ENCODE measurements at places on chromosomes 16 and 17.

GRCh38 chr17:59451706-59452105 lies 113.7 kb upstream of the DHX40 start:
- DNase-seq = no peak

- no peak for DNase-seq
Measured at GRCh38 chr16:25841761-25842160, 150.0 kb downstream of the HS3ST4 start.

DNA sequence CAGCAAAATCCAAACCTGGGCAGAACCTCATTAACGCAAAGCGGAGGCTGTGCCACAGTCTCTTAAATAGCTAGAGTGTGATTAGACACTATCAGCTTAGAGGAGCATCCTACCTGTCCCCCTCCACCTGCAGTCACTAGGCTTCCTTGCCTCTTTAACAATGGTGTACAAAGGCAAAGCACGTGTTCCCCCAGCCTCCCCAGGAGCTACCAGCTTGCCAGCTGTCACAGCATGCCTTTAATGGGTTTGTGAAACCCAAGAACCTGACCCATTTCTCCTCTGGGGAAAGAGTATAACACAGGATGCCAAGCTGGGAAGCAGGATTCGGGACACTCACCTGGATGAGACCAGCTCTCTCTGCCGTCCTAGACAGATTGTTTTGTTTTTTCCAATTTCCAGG lies 37.2 kb upstream of the TBX2 start:
- no peak for DNase-seq

- no peak for DNase-seq
Measured at GRCh38 chr17:4333041-4333440, 33.4 kb downstream of the UBE2G1 start.

DNA sequence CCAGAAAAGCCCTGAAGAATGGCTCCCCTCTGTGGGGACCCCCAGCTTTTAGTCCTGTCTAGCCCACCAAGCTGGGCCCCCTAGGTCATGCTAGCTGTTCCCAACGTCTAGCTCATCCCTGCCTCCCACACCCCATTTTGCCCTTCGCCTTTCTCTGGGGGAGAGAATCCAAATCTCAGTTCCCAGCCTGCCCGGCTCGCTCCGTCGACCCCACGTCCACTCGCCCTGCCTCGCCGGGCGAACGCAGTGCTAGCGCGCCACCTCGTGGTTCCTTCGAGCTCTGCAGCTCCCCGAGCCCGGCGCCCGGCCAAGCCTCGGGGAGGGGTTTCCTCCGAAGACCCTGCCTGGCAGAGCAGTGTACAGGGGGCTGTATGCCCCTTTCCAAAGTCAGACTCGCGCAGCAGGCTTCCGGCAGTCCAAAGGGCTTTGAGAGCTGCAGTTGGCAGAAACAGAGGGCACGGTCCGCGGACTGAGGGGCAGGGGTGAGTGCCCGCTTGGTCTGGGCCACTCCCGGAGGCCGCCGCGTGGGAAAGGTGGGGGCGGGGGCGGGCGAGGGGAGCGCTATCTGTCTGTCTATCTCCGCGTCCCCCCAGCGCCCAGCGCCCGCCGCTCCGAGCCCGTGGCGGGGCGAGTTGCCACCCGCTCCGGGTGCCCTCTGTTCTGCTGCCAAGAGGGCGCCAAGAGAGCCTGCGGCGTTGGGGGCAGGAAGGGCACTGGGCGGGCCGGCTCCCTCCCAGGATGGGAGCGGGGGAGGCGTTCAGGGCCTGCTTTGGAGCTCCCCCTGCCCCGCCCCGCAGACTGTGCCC lies 1.7 kb upstream of the DLX3 start:
- DNase-seq = peak; percentile 54

DNA sequence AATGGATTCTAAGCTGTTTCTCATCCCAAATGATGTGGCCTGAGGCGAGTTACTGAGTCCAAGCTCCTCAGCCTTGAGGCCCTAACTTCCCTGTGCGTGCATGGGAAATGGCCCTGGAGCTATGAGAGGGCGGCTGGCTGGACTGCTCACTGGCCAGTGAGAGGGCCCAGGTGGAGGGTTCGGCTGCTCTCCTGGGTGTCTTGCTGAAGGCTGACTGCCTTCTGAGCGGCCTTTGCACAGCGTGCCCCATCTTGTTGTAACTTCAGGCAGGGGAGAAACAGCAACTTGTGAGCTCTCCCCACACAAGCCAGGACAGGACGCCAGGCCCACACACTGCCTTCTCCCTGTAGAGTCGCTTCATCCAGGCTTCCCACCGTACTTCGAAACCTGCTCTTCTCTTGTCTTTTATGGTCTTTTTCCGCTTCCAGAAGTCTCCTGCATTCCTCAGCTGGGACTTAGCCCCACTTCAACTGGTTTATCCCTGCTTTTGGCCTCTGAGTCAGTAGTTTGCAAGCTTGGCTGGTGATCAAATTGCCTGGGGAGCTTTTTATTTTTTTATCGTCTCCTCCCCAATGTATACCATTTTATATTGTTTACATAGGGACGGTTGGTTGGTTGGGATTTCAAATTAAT lies 13.3 kb downstream of the CDH3 start:
- DNase-seq = no peak

GRCh38 chr16:58515871-58516767 lies 802 bp downstream of the SETD6 start:
- peak; percentile 40 for DNase-seq

DNA sequence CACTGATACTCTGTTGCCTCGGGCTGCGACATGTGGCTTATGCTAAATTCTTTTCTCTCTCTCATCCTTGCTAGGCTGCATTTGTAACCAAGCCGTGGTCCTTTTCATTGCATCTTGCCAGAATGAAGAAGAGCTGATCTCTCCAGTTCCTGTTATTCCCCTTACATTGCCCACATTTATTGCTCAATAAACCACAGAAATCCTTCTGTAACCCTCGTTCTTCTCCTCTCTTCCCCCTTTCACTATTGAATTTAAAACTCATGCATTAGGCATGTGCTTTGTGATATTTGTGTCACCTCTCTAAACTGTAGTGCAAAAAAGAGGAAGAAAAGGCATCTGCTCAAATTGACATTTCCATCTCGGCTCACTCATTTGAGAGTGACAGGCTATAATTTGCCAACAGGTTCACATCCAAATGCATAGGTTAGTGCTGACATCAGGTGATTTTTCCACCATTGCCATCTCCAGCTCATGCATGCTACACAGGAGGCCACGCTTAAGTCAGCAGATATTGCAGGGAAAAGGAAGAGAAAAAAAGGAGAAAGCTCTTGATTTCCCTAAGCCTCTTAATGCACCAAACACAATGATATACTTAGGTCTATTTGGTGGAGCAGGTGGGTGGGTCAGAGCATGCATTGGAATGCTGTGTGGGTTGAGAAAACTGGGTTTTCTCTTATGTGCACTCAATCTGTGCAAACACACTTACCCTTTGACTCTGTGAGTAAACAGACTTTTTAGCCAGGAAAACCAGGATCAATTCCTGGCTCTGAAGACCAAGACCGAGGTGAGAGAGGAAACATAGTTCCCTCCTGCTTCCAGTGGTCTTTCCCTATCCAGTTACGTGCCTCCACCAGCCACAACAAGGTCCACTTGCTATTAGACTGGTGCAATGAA lies 642.7 kb downstream of the HS3ST4 start:
- DNase-seq = no peak

- peak; percentile 38 for DNase-seq
Measured at GRCh38 chr17:30372755-30373154, 6.0 kb upstream of the CPD start.

GRCh38 chr17:56917559-56918296 lies 3.9 kb upstream of the TRIM25 start:
- DNase-seq = no peak

- DNase-seq = no peak
Measured at GRCh38 chr16:84818133-84818532, 1.7 kb upstream of the CRISPLD2 start.

DNA sequence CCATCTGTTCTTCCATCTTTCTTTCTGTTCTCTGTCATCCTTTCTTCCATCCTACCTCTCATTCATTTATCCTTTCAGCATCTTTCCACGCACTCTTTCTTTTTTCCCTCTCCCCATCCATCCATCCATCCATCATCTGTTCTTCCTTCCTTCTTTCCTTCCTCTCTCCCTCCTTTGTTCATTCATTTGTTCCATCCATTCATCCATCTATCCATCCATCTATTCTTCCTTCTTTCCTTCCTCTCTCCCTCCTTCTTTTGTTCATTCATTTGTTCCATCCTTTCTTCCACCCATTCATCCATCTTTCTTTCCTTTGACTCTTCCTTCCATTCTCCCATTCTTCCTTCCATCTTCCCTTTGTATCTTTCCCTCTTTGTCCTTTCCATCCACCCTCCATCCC lies 39.2 kb downstream of the ARHGAP23 start:
- DNase-seq = no peak

DNA sequence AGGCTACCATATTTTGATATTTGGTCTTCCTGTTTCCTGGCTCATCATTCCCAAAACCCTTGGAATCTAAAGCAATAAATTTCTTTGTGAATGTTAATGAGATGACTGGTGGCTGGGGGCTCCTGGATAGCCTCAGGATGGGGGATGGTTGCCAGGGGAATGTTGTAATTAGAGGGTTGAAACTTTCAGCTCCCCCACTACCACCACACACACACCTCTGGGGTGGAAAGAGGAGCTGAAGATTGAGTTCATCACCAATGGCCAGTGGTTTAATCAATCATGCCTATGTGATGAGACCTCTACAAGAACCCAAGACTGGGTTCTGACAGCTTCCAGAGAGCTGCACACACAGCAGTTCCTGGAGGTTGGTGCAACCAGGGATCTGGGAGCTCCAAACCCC lies 59.1 kb downstream of the HS3ST3A1 start:
- no peak for DNase-seq

- no peak for DNase-seq
Measured at GRCh38 chr16:80608946-80609345, 68.2 kb downstream of the DYNLRB2 start.

DNA sequence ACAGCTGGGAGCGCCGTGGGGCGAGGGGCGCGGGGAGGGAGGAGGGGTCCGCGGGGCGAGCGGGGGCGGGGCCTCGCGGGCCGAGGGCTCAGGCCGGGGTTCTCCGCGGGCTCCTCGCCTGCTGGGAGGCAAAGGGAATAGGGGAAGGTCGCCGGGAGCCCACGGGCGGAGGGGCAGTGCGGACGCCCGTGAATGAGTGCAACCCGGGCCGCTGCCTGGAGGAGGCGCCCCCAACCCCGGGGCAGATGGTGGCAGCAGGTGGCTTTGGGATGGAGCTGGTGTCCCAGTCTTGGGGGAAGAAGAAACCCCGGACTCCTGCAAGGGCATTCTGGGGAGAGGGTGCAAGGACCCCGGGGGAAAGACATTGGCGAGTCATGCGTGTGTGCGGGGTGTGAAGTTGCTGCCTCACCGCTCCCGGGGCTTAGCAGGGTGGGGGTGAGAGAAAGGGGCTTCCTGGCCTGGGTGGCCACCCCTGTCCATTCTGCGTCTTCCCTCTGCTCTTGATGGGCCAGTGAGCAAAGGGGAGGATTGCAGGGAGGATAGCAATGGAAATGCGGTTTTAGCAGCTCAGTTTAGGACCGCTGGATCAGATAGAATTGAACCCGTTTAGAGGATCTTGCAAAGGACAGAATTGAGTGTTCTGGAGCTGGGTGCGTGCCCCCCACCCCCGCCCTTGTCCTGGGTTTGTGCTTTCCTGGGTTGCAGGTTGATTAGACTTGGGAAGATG lies 526 bp downstream of the KIAA0513 start:
- DNase-seq = no peak

DNA sequence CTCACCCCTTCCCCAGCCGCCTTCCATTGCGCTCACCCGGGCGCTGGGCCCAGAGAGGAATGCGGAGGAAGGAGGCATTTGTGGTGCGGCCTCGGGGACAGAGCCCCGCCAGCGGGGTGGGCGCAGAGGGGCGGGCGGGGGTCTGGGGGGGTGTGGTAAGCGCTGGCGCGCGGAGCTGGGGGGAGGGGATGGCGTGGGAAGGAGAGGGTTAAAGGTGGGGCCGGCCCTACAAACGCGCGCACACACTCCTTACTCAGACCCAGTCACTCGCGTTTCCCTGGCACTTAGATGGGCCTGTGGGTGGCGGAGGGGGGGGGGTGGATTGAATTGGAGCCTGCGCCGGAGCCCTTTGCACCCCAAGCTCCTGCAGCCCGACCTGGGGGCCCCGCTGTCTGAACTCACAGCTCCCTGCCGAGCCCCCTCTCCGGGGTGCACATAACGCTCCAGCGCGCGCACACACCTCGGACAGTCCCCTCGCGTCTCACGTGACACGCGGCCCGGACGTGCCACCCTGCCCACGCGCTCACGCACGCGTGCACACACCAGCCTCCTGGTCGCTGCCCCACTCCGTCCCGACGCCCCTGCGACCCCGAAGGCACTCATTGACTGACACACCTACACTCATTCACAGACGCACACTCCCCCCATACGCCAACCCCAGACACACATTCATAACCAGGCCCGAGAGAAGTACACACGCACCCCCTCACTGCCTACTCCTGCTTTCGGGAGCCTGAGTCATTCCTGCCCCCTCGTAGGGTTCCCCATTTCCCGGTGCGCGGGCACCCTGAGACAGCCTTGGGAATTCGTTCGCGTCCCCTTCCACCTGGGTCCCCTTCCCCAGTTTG lies 844 bp downstream of the TBKBP1 start:
- no peak for DNase-seq

- no peak for DNase-seq
Measured at GRCh38 chr16:48629016-48629415, 19.0 kb upstream of the N4BP1 start.

DNA sequence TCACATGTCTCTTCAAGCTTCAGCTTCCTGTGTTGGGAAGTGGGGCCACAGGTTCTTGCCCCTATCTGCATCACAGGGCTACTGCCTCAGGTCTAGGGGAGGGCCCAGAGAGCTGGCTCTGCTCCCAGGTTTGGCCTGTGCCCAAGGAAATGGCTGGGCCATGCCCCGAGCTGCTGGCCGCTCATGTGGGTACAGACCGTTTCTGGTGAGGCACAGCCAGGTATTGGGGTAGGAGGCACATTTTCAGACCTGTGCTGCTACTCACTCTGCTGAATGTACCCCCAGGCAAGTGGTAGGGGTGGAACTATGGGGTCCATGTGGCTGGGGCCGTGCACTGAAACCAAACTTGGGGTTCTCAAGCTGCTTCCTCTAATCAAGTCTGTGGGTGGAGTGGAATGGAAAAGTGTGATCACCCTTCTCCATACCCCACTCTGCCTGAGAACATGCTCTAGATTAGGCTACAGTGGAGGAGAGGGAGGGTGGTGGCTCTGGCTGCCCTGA lies 4.6 kb downstream of the GAS2L2 start:
- DNase-seq = no peak

DNA sequence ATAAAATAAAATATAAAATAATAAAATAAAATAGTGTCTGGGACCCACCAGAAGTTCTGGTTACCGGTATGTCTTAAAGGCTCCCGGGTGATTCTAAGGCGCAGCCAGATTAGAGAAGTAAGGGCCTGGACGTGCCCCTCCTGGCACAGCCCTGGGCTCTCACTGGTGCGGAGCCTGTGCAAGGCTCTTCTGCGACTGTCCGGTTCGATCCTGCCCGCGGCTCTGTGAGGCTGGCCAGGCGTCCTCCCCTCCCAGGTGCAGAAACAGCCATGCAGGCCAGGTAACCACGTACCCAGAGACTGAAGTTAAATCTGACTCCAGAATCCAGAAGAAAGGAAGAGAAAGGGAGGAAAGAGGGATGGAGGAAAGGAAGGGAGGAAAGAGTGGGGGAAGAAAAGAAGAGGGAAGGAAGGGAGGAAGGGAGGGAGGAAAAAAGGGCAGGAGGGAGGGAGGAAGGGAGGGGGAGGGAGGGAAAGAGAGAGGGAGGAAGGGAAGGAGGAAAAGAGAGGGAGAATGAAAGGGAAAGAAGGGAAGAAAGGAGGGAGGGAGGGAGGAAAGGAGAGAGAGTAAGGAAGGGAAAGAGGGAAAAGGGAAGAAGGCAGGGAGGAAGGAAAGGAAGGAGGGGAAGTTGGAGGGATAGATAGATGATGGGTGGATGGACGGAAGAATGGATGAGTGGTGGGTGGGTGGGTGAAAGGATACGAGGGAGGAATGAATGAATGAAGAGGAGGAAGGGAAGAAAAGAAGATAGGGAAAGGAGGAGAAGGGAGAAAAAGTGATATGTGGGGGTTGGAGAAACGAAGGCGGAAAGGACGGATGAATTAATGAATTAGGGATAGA lies 42.3 kb downstream of the C16orf82 start:
- DNase-seq = no peak
